Hepatocyte (in vitro differentiated cells): ENCODE measurements at places on chromosomes 12 and 14. TPM values are rescaled to one million over a fixed set of nuclear protein-coding genes. Genes with fewer than 3 reads are reported as not detected.

C12orf54 gene
- 0.34 and 2.7 TPM in 2 replicates for polyA plus RNA-seq

PAN2 gene
- 23.6 and 41.1 TPM in 2 replicates for polyA plus RNA-seq

NKX2-8 gene
- polyA plus RNA-seq = not detected in 2 replicates

HOXC12 gene
- polyA plus RNA-seq = not detected in 2 replicates

TAS2R9 gene
- not detected in 2 replicates for polyA plus RNA-seq

KCTD10 gene
- polyA plus RNA-seq = 29.4 and 38.9 TPM in 2 replicates

CHPT1 gene
- 95.1 and 127 TPM in 2 replicates for polyA plus RNA-seq

- DNase-seq = no peak
Observed at GRCh38 chr12:49079793-49080192, 10.0 kb upstream of the RHEBL1 start.

DNA sequence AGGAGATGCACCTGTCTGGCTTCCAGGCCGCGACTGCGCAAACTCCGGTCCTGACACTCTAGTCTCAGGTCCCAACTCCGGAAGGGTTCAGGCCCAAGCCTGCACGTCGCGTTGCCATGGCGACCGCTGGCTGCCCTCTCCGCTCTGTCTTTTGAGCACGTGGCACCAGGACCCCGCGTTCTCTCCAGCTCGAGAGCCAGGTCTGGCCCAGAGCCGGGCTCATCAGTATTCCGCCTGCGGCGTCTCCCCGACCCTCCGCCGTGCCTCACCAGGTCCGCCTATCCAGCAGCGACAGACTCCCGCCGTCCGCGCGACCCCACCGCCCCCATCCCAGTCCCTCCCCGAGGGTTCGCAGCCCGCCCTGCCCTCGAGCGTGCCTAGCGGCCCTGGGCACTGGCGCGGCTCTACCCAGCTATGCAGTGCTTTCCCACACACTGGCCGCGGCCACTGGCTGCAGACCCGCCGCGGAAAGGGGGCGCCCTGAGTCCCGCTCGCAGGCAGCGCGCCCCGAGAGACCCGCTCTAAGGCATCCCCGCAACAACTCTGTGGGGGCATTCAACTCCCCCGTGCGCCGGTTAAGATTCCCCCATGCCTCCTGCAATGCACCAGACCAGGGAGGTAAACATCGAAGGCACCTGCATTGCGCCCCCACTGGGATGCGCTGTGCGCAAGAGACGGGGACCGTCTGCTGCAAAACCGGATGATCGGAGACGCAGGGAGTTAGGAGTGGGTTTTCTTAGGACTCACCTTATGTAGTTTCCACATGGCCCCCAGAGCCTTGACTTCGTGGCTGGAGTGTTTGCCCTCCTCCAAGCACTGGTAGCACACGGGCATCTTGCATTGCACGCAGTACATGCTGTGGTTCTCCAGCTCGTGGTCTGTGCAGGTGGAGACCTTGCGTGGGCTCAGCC lies 1.3 kb downstream of the TRIM9 start:
- peak; percentile 32 for DNase-seq

DNA sequence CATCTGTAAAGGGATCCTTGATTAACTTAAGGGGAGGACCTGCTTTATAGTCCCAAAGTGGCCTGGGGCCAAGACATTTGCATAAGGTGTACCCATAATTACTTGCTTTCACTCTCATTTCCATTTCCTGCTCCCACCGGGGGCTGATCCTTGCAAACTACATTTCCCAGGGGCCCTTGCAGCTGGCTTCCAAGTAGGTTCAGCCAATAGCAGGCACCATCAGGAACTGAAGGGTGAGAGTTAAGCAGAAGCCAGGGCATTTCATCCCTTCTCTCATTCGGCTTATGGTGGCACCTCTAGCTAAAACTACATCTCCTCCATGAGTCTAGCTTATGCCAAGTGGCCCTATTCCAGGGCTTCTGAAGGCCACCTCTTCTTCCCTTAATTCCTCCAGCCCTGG lies 88.8 kb downstream of the CCDC60 start:
- no peak for DNase-seq

DNA sequence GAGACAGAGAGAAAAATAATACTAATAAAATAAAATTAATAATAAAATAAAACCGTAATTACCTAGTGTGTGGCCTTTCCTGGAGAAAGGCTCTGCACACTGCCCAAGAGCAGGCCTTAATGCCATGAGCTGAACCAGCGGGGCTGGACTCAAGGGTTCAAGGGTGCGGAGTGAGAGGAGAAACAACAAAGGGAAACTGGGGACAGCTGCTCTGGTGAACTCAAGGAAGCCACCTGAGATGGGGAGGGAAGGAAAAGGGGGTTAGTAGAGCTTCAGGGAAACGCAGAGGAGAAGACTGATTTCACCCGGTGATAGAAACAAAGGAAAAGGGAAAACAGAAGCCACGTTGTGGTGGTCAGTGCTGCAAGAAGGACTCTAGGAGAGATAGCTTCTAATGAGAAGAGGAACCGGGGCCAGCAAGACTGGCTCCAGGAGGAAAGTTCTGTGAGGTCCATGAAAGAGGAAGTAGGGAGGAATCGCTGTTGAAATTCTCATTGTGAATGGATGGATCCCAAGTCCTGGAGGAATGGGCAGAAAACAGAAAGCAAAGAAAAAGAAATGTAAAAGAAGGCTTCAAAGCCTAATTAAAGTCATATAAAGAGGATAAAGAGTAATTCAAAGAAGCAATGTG lies 48.3 kb upstream of the BCL2L14 start:
- DNase-seq = no peak

- DNase-seq = no peak
Observed at GRCh38 chr14:55951341-55952206, 166.6 kb upstream of the PELI2 start.

DNA sequence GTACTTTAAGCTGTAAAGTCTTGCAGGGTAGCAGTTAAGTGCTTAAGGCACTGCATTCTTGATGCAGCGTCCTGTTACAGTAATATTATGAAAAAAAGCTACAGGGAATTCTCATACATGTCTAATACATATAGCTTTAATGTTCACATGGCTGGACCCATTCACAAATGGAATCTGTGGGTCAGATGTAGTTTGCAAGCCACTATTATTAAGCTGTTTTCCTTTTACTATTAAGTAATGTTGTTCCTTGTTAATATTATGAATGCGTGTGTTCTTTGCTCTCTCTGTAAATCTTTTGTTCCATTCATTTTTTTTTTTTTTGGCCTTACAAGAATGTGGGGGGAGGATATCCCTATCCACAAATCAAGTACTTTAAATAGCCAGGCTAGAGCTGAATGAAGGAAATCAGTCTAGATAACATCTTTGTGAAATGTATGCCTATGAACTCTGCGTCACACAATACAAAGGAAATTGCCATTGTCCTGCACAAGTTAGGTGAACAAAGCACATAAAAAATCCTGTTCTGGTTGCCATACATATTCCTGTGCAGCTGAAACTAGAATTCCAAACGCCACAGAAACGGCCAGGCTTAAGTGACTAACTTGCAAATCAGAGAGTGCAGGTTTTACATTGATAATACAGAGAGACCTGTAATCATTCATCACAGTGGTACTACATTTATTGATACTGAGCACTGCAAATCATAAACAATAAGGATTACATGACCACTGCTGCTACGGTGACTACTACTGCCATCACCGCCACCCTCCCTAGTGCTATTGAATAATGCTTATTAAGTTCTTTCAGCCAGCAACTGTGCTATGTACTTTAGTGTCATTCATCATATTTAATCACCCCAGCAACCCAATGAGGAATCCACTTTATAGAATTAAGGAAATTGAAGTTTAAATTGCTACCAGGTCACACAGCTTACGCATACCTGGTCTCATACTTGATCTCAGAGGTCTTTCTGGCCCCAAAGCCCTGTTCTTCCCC lies 111.9 kb downstream of the HMGA2 start:
- no peak for DNase-seq

- DNase-seq = no peak
Observed at GRCh38 chr12:34294671-34295365, 272.5 kb downstream of the ALG10 start.

DNA sequence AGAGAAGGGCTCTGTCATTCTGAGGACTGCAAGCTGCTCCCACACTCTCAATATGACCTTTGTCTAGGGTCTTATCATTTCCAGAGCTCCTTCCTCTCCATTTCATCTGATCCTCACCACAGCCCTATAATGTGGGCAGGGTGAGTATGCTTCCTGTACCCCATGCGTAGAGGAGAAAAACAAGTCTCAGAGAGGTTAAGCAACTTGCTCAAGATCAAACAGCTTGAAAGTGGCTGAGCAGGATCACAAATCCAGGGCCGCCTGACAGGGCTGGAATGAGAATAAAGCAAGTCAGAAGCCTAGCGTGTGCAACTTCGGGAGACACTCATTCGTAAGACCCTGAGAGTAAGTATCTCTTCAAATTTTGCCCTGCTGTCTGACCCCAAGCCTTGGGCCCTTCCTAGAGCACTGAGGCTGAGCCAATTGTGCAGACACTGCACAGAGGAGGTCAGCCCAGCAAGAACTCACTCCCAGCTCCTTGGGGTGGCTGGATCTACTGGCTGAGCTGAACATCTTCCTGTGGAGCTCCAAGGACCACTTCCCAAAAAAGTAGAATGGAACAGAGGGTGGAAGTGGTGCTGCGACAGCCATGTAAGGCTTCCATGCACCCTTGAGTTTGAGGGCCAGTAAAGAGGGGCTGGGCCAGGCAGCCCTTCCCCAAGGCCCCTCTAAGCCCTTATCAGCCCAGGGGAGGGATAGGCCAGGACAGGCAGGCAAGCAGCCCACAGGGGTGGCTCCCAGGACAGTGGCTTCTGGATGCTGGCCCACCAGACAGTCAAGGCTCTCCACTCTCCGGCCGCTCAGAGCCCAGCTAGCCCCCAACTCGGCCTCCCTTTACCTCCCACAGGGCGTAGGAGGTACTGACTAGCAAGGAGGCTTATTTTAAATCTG lies 10.5 kb downstream of the ZFP36L1 start:
- peak; percentile 4 for DNase-seq

DNA sequence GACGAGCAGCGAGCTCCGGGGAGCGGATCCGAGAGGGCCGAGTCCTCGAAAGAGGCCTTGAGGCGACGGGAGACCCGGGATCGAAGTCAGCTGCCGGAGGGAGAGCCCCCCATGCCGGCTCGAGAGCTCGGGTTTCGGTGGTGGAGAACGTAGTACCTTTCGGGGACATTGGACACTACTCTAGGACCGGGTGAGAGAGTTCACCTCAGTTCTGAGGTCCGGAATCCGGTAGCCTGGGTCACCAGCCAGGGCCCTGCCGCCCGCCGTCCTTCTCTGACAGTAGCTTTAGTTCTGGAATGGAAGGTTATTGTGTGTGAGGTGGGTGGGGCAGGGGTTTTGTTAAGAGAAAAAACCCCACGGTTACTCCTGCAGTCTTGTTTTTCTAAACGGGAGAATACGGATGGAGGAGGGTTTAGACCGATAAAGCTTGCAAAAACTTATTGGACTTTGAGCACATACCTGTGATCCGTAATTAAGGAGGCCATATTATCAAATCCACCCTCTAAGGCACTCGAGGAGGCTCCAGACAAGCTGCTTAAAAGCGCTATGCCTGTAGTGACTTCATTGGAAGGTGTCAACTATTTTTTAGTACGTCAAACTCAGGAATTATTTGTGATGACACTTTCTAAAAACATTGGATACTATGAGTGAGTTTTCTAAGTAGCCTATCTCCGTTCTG lies 765 bp downstream of the SCYL2 start:
- peak; percentile 52 for DNase-seq

DNA sequence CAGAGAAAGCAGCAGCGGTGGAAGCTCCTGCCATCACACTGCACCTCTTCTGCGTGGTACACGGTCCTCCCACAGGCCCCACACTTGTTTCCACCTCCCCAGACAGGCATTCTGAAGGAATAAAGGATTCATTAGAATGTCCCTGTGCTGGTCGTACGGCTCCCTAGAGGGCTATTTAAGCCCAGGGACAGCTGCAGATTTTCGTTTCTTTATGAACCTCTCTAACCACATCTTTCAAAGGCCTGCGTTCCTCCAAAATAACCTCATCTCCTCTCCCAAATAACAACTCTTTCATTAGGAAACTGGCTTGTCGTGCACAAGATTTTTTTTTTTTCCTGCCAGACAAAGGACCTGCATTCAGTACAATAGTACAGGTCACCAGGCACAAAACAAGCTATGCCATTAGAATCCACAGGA lies 12.7 kb downstream of the CSRP2 start:
- no peak for DNase-seq

- DNase-seq = no peak
Observed at GRCh38 chr12:77841521-77841920, 10.8 kb downstream of the NAV3 start.

GRCh38 chr14:83419420-83419819 lies 1885.8 kb upstream of the SEL1L start:
- no peak for DNase-seq

- peak; percentile 74 for DNase-seq
Observed at GRCh38 chr12:98399532-98399931, 115.9 kb upstream of the TMPO start.

DNA sequence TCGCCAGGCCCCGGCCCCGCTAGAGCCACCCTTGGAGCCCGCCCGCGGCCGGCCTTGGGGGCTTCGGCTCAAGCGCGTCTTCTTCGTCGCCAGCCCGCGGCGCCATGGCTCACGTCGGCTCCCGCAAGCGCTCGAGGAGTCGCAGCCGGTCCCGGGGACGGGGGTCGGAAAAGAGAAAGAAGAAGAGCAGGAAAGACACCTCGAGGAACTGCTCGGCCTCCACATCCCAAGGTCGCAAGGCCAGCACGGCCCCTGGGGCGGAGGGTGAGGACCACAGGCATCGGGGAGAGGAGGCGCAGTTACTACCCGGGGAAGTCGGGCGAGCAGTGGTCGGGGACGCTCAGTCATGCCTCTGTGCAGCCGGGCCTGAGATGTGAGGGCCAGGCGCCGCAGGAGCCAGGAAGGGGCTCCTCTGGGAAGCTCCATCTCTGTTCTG lies 573 bp downstream of the ARL6IP4 start:
- peak; percentile 44 for DNase-seq

GRCh38 chr12:118436002-118436730 lies 59.8 kb downstream of the SUDS3 start:
- DNase-seq = peak; percentile 7

- DNase-seq = no peak
Observed at GRCh38 chr12:14326699-14327098, 38.8 kb upstream of the ATF7IP start.

DNA sequence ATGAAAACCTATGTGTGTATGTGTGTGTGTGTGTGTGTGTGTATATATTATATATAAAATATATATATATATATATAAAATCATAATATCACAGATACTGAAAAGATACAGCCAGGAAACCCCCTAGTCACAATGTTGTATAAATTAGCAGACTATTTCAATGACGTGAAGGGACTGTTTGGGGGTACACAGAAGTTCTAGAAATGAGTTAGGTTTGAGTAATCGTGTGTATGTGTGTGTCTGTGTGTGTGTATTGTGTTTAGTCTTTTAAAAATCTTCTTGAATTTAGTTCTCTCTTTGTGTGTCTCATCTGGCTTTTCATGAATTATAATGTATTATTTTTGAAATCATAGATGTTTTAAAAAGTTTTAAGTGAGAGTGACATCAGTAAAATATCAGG lies 21.9 kb downstream of the ADAM21 start:
- DNase-seq = no peak

- no peak for DNase-seq
Observed at GRCh38 chr12:58067610-58068387, 126.4 kb downstream of the ATP23 start.
